ENCODE measurements at places on chromosomes 5 and 9. TPM values are rescaled to one million over a fixed set of nuclear protein-coding genes. Genes with fewer than 3 reads are reported as not detected.

DNA sequence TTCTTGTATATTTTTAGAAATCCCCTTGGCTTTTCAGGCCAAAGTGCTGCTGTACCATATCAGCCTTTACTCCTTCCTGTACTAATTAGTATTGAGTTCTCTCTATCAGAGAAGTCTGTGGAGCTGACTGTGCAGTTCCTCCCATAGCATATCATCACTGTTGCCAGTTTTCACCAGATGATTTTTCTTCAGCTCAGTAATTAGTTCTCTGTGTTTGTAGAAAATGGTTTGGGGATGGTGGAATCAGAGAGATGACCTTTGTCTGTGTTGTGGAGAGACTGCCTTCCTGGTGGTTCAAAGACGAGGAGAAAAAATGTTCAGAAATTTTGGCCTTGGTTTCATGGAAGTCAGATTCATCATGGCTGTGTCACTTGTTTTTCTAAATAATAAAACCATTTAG, 227.5 kb upstream of the ACTBL2 start:
- H3K36me3 ChIP-seq = no peaks in the 10 kb centered on the region
- no peaks in the 10 kb centered on the region for H3K27me3 ChIP-seq
- no peak for DNase-seq
- no peak overlapping the region for H3K4me3 ChIP-seq

DNA sequence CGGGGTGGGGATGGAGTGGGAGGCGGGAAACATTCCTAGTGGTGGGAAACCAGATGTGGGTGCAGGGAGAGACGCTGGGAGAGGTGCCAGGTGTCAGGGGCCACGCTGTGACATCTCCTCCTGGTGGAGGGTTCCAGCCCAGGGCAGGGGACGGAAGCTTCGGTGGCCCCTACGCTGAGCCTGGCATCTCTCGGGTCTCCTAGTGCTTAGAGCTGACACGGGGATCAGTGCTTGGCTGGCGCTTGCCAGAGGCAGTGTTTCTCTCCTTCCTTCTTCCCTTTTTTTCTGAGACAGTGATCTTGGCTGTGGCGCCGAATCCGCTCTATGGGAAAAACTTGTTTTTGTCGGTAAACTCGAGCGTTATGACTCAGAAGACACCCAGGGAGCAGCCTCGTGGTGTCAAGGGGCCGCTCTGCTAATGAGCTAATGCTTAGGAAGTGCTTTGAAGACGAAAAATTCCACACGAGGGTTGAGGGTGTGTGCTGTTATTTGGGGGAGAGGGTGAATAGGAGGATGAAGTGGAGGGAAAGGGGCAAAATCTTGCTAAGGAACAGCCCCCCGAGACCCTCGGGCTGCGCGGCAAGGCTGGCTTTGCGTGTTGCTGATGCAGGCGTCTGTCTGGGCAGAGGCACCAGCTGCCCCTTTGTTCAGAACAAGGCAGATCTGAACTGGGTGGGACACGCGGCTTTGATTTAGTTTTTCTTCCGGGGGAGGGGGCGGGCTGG, 20.4 kb upstream of the IER5L start:
- no peaks in the 10 kb centered on the region for H3K27me3 ChIP-seq
- peak; percentile 93 for DNase-seq
- no peaks in the 10 kb centered on the region for H3K4me1 ChIP-seq
- no peak overlapping the region for H3K4me3 ChIP-seq
- H3K27ac ChIP-seq = no peak overlapping the region

- no peak overlapping the region for H3K27ac ChIP-seq
- H3K4me3 ChIP-seq = peak overlapping the region; percentile 75
- no peaks in the 10 kb centered on the region for H3K27me3 ChIP-seq
- peaks cover 13% of the 10 kb centered on the region for H3K4me1 ChIP-seq
Observed at GRCh38 chr5:138180183-138180782, 1.4 kb downstream of the KIF20A start.

GRCh38 chr5:53874409-53874808, 314.0 kb downstream of the NDUFS4 start:
- no peaks in the 10 kb centered on the region for H3K36me3 ChIP-seq
- H3K27me3 ChIP-seq = no peaks in the 10 kb centered on the region
- H3K27ac ChIP-seq = no peak overlapping the region
- no peaks in the 10 kb centered on the region for H3K4me1 ChIP-seq
- H3K4me3 ChIP-seq = no peak overlapping the region
- DNase-seq = no peak

- no peaks in the 10 kb centered on the region for H3K36me3 ChIP-seq
- no peaks in the 10 kb centered on the region for H3K27me3 ChIP-seq
- no peak overlapping the region for H3K4me3 ChIP-seq
- H3K4me1 ChIP-seq = no peaks in the 10 kb centered on the region
- no peak for DNase-seq
Observed at GRCh38 chr9:86135371-86135770, 36.0 kb upstream of the GOLM1 start.

DNA sequence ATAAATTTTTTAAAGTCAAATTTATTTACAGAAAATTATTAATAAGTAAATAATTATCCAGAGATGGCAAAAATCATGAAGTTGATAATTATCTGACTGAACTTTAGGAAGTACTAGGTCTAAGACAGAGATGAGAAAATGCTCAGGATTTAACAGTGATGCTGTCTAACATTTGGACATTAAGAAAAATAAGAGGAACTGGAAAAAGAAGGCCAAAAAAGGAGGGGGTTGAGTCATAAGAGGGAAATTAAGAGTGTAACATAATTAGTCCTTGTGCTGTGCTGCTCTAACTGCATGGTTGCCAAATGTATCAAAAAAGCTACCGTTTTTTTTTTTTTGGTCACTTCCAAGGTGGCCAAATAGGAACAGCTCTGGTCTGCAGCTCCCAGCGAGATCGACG, 35.4 kb upstream of the TUT7 start:
- H3K36me3 ChIP-seq = no peaks in the 10 kb centered on the region
- DNase-seq = no peak
- no peak overlapping the region for H3K4me3 ChIP-seq
- no peak overlapping the region for H3K27ac ChIP-seq
- H3K27me3 ChIP-seq = no peaks in the 10 kb centered on the region
- H3K4me1 ChIP-seq = no peaks in the 10 kb centered on the region

DNA sequence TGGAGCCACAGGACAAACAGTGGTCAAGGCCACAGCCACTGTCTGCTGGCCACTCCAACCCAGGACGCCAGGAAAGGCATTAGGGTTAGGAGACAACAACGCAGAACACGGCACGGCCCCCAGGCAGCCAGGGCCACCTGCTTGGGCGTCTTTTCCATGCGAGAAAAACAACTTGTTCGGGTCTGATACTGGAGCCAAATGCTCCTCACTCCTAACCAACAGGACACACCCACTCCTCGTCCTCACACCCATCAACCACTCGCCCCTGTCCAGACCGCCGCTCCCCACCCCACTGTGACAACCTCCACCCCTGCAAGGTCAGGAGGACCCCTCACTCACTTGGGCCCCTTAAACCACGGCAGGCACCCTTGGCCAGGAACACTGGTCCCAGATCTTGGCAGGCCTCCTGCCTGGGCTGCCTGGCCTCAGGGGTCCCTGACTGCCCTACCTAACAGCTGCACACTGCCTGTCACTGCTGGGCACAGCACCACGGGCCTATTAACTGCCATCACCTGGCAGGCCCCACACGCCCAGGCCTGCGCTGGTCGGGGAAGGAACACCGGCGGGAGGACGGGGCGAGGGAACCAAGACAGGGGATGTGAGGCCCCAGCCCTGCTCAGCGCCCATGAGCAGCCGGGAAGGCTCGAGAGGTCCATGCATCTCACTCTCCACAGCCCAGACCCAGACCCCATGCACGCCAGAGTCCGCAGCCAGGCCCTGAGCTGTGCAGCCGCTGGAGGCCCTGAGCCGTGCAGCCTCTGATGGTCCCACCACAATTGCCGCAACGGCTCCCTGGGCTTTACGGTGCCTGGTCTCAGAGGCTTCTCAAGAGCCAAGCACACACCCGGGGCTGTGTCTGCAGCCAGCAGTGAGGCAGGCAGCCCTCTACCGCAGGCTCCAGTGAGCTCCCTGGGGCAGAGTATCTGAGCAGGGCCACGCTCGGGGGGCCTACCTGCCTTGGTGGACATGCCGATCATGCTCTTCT, 13.8 kb downstream of the CLPTM1L start:
- H3K27me3 ChIP-seq = no peaks in the 10 kb centered on the region
- H3K4me3 ChIP-seq = no peak overlapping the region
- peaks cover 24% of the 10 kb centered on the region for H3K36me3 ChIP-seq
- no peak for DNase-seq
- no peak overlapping the region for H3K27ac ChIP-seq
- H3K4me1 ChIP-seq = no peaks in the 10 kb centered on the region

The TAF11L10 gene
- total RNA-seq = not detected

The SPAG8 gene
- 2.9 TPM for total RNA-seq

The CKMT2 gene
- 83.5 TPM for total RNA-seq

The UGCG gene
- total RNA-seq = 13.1 TPM

The LMNB1 gene
- total RNA-seq = 186 TPM

The ANKRA2 gene
- total RNA-seq = 39.5 TPM

The BARHL1 gene
- total RNA-seq = not detected

Data from cardiac muscle cell (in vitro differentiated cells and primary cell).